ENCODE measurements at places on chromosomes 5 and 9.

DNA sequence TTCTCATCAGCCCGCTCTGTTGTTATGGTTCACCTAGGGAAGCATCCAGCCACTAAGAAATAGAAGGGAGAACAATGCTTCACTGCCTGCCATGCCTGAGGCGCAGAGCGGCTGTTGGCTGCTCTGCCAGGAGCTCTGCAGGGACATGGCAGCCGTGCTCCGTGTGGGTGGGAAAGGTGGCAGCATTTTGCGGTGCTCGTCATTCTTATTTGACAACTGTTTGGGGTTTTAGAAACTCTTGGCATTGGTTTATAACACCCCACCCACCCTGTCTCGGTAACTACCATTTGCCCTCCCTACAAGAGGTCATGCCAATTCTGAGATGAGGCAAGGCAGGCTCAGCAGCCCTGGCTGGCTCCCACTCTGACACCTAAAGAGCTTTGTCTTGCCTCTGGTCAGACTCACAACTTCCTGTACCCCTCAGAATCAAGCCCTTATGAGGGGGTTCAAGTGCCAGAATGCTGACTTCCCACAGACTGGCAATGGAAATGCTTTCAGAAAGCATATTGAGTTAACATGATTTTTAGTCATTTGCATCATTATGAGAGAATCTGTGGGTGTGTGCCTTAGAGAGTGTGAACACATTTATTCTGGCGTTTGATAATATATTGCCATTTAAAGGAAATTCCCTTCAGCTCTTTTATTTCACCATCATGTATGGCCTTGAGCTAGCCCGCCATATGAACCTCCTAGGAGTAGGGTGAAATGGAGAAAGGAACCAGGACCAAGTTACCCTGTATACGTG lies 288.0 kb upstream of the ANKRD55 start:
- DNase-seq = no peak

- DNase-seq = no peak
These were observed 79.5 kb upstream of the LHFPL2 start for GRCh38 chr5:78727786-78728761.

GRCh38 chr5:52895075-52895474 lies 94.1 kb upstream of the ITGA2 start:
- DNase-seq = peak; percentile 25

DNA sequence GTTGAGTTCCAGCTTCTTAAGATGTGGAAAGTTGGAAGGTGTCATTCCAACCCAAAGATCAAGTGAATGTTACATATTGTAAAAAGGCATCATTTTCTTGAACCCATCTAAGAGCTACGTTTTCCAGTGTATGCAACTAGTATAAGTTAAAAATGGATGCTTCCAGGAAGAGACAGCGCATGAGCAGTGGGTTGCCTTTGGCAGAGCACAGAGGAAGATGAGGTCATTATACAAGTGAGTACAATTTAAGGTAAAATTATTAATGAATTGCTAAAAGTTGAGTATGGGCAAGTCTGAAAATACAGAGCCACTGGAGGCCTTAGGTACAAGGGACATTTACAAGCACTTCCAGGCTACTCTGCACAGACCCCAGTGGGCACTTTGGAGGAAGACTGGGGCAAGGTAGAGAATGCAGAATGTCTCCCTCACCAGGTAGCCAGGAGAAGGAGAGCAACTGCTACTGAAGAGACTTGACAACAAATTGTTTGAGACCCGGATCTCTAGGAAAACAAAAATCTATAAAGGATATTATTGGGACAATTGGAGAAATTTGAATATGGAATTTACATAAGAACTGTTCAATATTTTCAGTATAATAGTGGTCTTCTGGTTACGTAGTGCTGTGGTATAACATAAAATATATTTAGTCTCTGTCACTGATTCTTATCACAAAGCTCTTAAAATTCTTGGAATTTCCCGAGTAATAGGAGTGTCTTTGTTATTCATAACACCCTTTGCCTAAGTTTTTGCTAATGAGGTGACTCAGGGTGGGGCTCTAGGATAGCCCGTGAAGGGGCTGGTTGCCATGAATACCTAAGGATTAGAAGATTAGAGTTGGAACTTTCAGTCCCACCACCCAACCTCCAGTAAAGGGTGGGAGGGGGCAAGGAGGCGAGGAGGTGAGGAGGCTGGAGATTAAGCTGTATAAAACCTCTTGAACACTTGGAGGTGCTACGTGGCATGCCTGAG lies 129.9 kb upstream of the FER start:
- no peak for DNase-seq

GRCh38 chr5:179858241-179858585 lies 404 bp downstream of the MRNIP start:
- DNase-seq = no peak

- no peak for DNase-seq
These were observed 394.1 kb upstream of the WWC1 start for GRCh38 chr5:167897371-167897770.

DNA sequence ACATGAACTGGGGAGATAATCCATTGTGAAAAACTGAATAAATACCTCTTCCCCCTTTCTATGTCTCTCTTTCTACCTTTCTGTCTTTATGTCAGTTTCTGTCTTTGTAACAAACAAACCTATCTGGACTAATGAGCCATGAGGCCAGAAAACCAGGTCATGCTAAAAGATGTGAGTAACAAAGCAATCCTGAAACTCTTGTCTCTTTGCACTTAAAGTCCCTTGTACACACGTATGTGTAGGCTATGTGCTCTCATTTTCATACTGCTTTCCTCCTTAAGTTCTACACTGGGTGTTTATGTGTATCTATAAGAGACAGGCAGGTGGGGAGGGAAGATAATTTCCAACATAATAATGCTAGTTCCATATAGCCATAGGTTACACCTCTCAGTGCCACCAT lies 123.8 kb upstream of the PTGER4 start:
- no peak for DNase-seq

DNA sequence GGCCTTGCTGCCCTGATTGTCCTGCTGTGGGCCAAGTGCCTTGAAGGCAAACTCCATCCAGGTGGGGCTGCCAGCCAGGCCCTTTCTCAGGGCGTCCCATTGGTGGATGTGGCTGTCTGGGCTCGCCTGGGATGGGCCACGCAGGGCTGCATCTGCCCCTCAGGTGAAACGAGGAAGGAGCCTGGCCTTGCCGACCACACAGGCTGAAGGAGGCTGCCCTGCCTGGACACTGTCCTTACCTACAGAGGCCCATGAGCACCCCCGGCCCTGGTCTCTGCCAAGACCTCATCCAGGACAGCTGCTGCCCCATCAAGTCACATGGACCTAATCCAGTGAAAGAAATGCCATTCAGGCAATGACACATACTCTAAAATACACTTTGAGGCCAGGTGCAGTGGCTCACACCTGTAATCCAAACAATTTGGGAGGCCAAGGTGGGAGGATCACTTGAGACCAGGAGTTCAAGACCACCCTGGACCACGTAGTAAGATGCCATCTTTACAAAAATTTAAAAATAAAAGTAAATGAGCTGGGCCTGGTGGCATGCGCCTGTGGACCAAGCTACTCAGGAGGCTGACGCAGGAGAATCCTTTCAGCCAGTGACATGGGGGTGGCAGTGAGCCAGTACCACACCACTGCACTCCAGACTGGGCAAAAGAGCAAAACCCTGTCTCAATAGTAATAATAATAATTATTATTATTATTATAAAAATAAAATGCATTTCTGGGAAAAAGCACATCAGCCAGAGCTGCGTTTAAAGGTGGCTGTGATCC lies 33.9 kb downstream of the PNPLA7 start:
- DNase-seq = no peak

GRCh38 chr5:111061618-111062017 lies 9.9 kb upstream of the TSLP start:
- DNase-seq = no peak

DNA sequence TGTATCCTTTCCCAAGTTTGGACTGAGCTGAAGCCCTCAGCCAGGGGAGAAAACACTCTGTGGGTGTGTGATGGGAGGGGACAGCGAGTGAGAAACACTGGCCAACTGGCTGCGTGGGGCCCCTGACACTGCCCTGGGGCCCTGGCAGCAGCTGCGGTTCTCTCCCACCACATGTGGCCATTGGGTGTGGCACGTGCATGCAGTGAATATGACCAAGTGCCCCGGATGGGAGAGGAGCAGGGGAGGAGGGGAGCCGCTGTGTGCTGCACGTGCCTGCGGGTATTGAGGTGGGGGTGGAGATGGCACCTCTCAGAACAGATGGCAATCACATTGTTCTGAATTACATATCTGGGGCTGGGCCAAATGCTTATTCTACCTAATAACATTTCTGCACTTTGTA lies 242.4 kb upstream of the PCSK5 start:
- DNase-seq = no peak

GRCh38 chr9:19924080-19924479 lies 135.2 kb upstream of the SLC24A2 start:
- DNase-seq = no peak

GRCh38 chr9:91043811-91044175 lies 242.2 kb downstream of the SYK start:
- DNase-seq = no peak

DNA sequence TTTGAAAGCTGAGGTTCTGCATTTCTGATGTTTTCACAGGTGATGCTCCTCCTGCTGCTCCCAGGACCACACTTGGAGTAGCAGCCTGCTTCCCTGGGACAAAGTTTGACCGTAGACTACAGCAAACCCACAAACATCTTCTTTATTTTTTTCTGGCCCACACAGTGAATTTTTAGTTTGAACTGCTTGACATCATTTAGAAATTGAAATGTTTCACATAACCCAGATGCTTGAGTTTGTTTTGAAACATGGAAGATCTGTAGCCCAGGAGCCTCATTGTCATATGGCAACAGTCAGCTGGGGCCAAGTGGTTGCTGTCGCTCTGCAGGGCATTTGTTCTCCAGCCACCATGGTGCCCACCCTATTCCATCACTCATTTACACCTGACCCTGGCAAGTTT lies 8.4 kb downstream of the SH3TC2 start:
- no peak for DNase-seq

GRCh38 chr5:38466424-38467189 lies 89.8 kb downstream of the LIFR start:
- no peak for DNase-seq

DNA sequence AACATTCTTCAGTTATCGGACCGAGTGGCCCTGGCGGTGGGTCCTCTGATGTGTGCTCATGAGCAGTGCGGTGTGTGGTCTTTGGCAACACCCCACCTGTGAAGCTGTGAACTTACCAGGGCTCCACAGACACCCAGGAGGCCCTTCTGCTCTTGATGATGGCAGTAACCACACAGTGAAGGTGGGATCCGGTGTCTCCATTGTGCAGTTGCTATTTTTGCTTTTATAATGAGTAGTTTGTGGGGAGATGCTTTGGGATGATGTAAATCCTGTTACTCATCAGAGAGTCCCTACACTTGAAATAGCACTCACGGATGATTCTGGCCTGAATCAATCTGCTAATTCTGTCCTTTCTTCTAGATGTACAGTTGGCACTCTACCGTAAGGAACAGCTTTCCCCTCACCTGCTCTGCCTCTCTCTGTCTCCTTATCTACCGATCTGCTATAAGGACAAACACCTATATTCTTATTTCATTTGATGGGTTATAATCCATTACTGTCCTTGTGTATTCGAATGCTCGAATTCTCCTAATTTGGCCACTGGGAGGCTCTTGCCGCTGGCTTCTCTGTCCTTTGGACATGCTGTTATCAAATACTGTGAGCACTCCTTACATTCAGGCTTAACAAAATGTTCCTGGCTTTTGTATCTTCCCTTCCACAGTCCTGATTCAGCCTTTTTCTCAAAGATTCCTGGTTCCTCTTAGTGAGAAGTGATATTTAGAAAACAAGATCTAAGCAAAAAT lies 20.2 kb downstream of the ATPSCKMT start:
- no peak for DNase-seq

DNA sequence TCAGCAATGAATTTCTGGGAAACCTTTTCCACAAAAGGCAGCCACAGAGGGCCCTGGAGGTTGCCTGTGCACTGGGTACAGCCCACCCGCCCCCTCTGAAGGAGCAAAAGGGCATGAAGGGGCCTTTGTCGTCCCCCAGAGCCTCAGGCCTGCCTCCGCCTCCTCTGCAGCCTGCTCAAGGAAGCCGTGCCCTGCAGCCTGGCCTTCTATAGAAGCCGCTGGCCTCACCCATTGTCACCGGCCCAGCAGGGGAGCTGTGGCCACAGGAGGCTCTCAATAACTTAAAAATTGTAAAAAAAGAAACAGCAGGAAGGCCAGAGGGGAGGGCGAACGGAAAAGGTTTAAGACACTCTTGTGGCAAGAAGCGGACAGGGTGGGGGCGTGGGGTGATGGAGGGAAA lies 213.3 kb downstream of the IRX2 start:
- no peak for DNase-seq

Measured in NCI-H524 treated with DMSO at 0.1 percent for 48 hours (cell line).